ENCODE measurements at places on chromosomes 5 and 9.

DNA sequence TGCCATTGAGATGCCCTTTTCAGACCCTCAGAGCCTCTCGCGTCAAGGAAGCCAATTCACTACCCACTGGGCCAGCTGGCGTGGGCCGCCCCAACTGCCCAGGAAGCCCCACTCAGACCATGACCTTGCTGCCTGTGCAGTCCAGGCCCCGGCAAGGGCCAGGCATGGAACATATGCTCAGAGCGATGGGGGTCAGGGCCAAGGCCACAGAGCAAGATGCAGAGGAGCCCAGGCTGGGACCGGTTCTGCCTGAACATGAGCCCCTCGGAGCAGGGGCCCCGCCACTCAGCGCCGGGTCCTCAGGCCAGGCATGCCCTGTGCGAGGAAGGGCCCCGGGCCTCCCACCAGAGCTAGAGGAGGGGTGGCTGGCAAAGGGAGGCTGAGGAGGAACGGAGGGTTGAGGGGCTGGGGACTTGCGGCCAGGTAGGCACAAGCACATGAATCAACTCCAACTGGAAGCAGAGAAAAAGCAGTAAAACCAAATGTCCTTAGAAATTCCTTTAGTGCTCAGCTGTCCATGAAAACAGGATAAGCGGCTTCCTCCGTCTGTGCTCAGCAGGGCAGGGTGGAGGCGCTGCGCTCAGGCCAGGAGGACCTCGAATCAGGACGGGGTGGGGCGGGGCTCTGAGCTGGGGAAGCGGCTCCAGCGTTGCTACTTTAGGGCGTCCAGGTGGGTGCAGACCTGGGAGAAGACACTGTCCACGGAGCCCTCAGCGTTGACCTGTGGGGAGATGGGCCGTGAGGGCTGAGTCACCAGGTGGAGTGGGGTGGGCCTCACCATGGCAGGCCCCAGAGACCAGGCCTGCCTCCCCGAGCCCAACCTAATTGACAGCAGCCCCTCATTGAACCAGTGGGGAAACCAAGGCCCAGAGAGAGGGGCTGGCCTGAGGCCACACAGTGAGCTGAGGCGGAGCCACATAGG, 9.9 kb downstream of the AK1 start:
- no peak for DNase-seq

GRCh38 chr5:33240558-33240957, 200.2 kb upstream of the TARS1 start:
- DNase-seq: no peak

GRCh38 chr5:149636861-149637246, 55.6 kb downstream of the ARHGEF37 start:
- DNase-seq: no peak

DNA sequence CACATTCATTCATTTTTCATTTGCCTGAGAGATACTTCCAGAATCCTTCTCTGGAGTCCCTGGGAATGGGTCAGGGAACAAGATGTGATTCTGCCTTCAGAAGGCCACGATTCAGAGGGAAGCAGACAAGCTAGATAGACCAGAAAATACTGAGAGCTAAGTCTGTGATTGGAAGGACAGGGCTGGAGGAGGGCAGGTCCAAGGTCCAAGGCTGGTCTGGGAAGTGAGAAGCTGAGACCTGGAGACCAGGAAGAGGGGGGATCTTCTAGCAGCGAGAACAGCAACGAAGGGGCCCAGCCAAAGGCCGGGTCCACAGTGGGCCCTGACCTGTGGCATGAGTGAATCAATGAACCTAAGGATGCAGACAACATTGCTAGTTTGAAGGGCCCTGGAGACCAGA, 4.1 kb upstream of the IER5L start:
- no peak for DNase-seq

DNA sequence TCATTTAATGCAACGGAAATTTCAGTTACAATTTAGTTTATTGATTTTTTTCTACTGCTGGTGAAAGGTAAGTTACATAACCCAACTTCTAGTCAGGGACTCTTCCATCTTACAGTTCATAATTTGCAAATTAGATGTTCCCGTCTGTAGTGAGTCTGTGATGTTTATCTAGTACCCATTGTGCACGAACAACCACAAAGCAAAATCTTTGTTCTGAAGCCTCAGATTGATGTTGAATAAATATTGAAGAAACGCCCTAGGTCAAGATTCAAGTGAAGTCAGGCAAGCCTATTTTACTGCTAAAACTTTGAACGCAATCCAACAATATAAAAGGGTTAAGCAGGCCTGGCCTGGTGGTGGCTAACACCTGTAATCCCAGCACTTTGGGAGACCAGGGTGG, 43.1 kb downstream of the BASP1 start:
- no peak for DNase-seq

DNA sequence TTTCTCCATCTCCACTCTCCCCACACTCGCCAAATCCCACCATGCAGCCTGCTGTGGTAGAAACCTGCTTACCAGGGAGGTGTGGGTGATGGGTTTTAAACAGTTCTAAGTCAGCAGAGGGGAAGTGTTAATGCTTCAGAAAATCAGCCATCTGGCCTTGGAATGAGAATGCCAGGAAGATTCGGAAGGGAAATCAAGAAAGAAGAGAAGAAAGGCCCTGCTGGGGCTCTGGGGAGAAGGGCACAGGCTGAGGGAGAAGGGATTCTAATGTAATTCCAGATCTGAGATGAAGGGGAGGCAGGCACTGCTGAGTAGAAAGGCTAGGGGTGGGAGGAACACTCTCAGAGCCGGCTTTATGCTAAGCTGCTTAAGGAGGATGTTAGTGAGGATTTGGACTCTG, 434.7 kb upstream of the DMAC1 start:
- DNase-seq: no peak

DNA sequence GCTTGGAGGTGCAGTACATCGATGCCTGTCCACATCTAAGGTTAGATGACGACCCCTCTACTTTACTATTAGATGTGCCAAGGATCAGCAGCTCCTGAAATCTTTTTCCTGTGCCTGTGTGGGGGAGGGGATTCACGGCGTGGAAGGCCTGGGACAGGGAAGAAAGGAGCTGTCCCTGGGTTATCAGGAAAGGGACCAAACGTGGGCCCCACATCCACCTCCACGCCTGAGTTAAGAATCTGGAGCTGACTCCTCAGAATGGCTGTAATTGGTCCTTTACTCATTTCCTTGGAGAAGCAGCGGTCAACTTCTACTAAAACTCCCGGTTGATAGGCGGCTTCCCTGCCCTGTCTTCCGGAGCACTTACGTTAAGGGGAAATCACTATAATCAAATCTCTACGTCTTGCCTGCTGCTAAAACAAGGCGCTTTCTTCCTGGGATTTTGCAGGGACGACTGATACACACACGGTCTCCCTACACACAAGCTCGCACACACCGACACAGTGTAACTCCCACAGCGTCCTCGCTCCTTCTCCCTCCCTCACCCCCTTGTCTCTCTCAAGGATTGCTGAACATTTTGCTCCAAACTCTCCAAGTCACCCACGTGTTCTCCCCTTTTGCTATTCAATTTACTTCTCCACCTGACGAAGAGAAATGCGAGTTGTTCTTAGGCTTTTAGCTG, 1.4 kb downstream of the PDE4D start:
- no peak for DNase-seq

GRCh38 chr5:83947763-83948162, 227.1 kb upstream of the HAPLN1 start:
- no peak for DNase-seq

GRCh38 chr9:120434532-120434931, 145.4 kb downstream of the CDK5RAP2 start:
- no peak for DNase-seq

DNA sequence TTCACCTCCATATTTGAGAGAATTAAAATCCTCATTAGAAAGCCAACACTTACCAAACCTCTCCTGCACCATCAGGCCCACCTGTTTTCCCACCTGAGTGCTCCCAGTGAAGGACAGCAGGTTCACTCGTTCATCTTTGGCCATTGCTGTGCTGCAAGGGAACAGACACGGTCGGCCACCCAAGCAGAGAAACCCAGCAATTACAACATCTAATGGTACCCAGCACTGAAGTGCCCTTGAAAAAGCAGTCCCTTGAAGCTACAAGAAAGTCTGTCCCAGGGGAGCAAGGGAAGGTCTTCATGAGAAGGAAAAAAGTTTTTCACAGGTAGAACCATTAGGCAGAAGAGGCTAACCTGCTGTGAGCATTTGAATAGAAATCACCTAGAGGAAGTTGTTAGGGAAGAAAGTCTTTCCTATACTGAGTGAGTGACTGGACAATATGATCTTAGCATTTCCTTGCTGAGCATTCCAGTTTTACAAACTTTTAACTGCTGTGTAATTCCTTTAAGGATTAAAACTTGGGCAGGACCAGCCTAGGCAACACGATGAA, 26.7 kb downstream of the ALDH7A1 start:
- DNase-seq: no peak

DNA sequence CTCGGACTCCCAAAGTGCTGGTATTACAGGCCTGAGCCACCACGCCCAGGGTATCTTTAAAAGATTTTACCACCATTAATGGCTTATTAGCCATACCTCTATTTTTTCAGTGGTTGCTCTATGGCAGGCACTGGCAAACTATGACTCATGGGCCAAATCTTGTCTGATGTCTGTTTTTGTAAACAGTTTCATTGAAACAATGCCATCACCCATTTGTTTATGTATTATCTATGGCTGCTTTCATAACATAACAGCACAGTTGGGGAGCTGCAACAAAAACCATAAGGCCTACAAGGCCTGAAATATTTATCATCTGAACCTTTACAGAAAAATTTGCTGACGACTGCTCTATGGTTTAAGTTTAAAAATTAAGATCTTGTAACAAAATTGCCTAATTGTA, 66.8 kb downstream of the SLC38A9 start:
- DNase-seq: no peak

- DNase-seq: no peak
Measured at GRCh38 chr9:137643921-137644320, 25.1 kb downstream of the EHMT1 start.

DNA sequence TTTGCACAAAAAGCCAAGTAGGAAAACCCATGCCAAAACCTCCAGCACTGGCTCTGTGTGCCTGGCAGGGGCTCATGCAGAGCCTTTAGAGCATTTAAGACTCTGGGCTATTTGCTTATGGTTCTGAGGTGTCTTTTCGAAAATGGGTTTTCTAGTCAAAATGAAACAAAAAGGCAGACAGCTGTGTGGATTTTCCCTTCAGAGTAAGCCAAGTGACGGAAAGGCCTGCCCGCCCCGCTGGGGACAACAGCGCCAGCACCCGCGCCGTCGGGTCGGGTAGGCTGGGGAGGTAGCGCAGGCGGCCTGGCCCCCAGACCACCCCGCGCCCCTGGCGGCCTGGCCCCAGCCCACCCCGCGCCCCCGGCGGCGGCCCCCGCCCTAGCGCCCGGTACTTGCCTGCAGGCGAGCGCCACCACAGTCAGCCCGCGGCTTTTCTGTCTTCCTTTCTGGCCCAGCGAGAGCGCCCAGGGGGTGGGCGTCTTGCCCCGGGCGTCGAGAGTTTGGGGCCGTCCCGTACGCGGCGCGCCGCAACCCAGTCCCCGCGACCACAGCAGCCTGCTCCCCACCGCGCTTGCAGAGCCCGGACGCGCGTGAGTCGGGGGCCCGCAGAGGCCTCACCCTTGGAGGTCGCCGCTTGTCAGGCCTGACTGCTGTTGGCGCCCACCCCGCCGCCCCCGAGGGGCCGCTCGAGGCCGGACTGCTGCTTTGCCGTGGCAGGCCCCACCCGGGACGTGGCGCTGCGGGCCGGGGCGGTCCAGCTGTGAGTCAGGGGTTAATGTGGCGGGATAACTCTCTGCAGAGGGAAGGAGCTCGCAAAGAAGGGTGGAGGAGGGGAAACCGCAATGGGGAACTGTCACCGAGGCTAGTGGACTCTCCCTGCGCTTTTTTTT, at the start of gene TICAM2:
Gene TICAM2 (minus strand): TSS at position 779 of the 890 bp plus-strand sequence. CDS start 21,223 bp downstream, outside the sequence.
- DNase-seq: peak; percentile 29

GRCh38 chr9:92297611-92298010, 4.1 kb upstream of the IARS1 start:
- DNase-seq: no peak

DNA sequence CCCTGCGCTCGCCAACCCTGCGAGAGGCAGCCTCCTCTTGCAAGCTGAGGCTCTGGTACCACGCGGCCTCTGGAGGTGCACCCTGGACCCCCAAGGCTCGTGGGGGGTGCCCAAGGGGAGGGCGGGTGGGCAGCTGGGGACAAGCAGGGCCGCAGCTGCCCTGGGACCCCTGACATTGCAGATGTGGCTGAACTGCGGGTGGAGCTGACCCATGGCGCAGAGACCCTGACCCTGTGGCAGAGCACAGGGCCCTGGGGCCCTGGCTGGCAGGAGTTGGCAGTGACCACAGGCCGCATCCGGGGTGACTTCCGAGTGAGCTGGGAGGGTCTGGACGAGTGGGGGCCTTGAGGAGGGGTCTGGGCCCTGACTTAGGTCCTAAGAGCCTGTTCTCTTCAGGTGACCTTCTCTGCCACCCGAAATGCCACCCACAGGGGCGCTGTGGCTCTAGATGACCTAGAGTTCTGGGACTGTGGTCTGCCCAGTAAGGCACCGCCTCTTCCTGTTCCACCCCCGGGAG, 1.5 kb downstream of the MAMDC4 start:
- no peak for DNase-seq

DNA sequence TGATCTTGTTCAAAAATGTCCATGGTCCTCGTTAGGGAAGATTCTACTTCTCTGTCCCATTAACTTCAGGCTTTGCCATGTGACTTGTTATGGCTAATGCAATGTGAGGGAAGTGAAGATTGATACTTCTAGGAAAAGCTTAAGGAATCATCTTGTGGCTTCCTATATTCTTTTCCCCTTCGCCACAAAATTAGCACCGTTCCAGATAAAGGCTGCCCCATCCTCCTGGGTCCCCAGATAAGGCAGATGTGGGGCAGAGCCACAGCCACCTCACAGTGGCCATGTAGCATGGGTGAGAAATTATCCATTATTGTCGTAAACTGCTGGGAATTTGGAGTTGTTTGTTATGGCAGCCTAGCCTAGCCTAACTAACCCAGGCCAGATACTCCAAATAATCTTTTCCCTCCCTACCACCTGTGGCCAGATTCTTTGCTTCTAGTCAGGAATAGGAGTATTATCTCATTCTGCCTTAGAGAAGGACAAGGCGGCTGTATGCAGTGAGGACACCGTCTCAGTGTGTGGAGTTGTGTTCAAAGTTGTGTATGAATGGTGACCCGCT, 31.9 kb upstream of the BOD1 start:
- no peak for DNase-seq

DNA sequence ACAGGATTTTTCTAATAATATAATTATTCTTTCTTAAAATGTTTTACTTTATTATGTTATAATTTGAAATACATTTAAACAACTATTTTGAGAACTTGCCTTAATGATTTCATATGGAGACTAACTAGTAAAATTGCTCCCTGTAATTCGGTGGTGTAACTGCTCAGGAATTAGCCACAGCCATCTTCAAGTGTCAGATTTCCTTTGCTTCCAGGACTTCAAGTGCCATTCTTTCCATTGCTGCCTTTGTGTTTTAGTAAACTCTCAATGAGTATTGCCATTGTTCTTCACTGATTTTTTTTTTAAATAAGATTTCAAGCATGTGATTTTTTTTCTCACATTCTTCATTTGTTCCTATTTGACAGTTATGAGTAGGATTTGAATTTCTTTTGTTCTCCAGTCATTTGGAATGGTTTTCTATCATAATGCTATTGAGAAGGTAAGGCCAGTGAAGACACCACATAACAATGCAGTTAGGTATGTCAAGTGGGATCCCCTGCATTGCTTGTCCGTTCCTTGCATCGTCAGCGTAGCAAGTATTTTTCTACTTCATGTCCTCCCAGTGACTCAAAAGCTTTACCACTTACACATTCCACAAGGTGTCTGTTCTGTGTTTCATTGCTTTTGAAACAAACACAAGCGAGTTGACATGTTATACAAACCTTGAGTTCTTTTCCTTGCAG, 83.7 kb downstream of the LNPEP start:
- no peak for DNase-seq

GRCh38 chr9:16499892-16500291, 370.6 kb downstream of the BNC2 start:
- DNase-seq: no peak

GRCh38 chr5:140041492-140042392, 1.4 kb downstream of the NRG2 start:
- no peak for DNase-seq

Measured in breast epithelium (tissue), 4 donors.